ENCODE measurements at places on chromosomes 16 and 17.

GRCh38 chr17:64599187-64599676 is 62.9 kb downstream of the SMURF2 start:
- DNase-seq = no peak

- DNase-seq = no peak
Measured at GRCh38 chr17:19650826-19651225, 2.3 kb downstream of the ALDH3A2 start.

DNA sequence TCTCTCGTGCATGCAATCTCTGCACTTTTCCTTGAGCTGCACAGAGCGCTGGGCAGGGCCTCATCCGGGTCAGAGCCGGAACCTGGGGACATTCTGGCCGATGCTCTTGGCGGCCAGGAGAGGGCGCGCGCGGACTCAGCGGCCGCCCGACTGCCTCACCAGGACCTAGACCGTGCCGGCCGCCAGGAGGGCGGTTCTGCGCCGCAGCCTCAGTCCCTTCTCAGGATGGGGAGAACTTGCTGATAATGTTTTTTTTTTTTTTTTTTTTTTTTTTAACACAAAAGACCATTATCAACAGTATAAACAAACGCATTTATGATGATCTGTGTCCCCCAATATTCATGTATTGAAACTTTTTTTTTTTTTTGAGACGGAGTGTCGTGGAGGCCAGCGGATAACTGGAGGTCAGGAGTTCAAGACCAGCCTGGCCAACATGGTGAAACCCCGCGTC is 8.1 kb upstream of the FLYWCH2 start:
- peak; percentile 60 for DNase-seq

- no peak for DNase-seq
Measured at GRCh38 chr17:60579090-60579489, 20.9 kb upstream of the PPM1D start.

DNA sequence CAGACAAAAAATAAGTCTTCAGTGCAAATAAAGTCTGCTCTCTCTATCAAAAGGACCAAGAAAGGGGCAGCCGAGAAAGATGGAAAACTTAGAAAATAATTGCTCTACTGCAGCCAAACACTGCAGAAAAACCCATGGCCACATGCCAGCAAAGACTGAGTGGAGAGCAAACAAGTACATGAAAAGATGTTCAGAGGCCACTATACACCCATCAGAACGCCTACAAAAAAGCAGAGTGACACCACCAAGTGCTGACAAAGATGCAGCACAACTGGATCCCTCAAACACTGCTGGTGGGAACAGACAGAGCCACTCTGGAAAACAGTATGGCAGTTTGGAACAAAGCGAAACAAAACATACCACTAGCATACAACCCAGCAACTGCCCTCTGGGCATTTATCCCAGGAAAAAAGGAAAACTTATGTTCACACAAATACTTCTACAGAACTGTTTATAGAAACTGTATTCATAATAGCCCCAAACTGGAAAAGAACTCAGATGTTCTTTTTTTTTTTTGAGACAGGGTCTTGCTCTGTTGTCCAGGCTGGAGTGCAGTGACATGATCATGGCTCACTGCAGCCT is 36.7 kb downstream of the KIAA0753 start:
- no peak for DNase-seq

- no peak for DNase-seq
Measured at GRCh38 chr16:37511-37910, 15.9 kb downstream of the POLR3K start.

DNA sequence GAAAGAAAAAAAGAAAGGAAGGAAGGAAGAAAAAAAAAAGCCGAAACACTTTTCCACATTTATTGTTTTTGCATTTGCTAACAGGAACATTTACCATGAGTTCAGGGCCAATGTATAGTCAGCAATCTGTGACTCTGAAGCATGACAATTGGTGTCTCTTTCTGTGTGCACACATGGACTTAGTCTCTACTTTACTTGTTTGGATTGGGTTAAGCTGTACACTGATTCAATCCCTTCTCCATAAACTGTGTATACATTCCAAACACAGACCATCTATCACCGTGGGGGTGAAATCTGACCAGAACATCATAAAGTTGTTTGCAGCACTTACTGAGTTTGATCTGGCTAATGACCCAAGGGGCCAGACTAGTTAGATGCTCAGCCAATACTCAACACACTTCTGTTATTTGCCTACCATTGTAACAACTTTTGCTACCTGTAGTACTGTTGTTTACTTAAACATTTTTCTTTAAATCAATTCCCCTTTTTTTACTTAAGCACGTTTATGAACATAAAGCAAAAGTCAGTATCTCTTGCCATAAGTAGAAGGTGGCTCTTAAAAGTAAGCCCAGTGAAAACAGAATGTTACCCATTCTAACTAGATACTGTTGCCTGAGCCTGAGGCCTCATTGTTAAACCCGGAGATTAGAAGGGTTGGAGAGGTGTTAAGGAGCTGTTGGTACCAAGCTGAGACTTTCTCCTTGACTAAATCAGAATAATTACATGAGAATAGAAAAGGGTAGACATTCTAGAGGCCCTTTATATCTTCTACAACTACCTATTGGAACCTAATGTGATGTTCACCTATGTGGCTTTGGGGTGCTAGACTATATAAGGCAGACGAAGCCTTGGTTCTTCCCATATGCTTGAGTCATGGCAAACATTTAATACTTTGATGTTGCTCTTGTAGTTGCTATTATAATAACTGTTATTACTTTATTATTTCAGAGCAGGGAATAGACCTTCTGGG is 41.8 kb downstream of the SCNN1B start:
- no peak for DNase-seq
